ENCODE measurements at places on chromosomes 12 and 14.

GRCh38 chr14:93715279-93715927, 72.9 kb downstream of the PRIMA1 start:
- no peak overlapping the region for H3K27ac ChIP-seq
- no peaks in the 10 kb centered on the region for H3K4me1 ChIP-seq
- H3K36me3 ChIP-seq: no peaks in the 10 kb centered on the region
- H3K4me3 ChIP-seq: no peak overlapping the region

GRCh38 chr12:88566430-88566829, 13.8 kb downstream of the KITLG start:
- DNase-seq: no peak
- no peaks in the 10 kb centered on the region for H3K4me1 ChIP-seq
- H3K27me3 ChIP-seq: no peaks in the 10 kb centered on the region
- no peaks in the 10 kb centered on the region for H3K36me3 ChIP-seq

DNA sequence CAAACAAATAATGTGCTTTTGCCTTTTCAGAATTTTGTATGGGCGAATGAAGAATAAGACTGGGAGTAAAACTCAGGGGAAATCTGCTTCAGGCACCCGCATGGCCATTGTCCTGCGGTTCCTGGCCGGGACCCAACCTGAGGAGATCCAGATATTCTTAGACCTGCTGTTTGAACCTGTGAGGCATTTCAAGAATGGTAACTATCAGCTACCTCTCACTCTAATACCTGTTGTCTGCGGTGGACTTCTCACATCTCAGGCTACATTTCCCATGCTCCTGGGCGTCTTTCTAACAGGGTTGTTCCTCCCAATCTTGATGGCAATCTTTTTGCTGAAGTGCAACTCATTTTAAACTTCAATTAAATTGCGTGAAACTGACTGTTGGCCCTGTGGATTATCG, 47.1 kb downstream of the UTP20 start:
- no peaks in the 10 kb centered on the region for H3K4me1 ChIP-seq
- DNase-seq: no peak
- no peak overlapping the region for H3K27ac ChIP-seq

DNA sequence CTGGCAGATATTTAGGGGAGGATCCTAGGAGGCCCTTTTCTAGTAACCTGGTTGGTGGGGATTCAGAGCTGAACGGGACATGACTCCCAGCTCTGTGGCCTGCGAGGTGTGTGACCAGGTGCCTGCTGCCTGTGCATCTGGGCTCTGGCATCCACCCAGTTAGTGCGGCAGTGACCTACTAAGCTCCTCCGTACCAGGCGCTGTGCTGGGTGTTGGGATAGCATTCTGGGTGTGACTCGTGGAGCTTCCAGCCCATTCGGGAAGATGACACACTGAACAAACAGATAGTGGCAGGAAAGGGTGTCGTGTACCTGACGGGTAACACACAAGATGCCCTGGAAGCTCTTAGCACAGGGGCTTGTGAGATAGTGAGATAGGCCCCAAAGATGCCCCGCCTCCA, 80.9 kb downstream of the ACACB start:
- H3K27ac ChIP-seq: no peak overlapping the region
- H3K27me3 ChIP-seq: no peaks in the 10 kb centered on the region
- H3K4me1 ChIP-seq: no peaks in the 10 kb centered on the region
- no peak overlapping the region for H3K4me3 ChIP-seq
- H3K36me3 ChIP-seq: no peaks in the 10 kb centered on the region
- DNase-seq: no peak

- H3K27ac ChIP-seq: peak overlapping the region; percentile 96
- H3K36me3 ChIP-seq: no peaks in the 10 kb centered on the region
- no peak for DNase-seq
Measured at GRCh38 chr12:91877456-91878235, 268.0 kb downstream of the BTG1 start.

DNA sequence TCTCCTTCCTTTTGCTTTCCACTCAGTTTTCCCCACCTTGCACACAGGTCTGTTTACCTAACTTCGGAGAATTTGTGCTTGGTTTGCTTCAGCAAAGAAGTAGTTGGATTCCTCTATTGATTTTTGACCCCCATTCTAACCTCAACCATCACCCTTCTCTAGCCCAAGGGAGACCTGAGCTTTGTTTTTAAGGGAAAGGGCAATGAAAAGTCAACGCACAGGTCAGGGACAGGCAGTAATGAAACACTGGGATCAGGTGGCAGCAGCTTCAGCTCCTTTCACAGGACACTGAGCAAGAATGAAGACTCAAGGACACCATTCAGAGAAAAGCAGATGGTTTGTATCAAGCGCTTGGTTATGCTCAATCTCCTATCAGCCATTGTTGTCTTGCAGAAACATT, 46.9 kb upstream of the KRR1 start:
- no peak for DNase-seq
- no peak overlapping the region for H3K27ac ChIP-seq
- no peak overlapping the region for H3K4me3 ChIP-seq
- H3K36me3 ChIP-seq: no peaks in the 10 kb centered on the region
- peaks cover 16% of the 10 kb centered on the region for H3K4me1 ChIP-seq
- no peaks in the 10 kb centered on the region for H3K27me3 ChIP-seq

DNA sequence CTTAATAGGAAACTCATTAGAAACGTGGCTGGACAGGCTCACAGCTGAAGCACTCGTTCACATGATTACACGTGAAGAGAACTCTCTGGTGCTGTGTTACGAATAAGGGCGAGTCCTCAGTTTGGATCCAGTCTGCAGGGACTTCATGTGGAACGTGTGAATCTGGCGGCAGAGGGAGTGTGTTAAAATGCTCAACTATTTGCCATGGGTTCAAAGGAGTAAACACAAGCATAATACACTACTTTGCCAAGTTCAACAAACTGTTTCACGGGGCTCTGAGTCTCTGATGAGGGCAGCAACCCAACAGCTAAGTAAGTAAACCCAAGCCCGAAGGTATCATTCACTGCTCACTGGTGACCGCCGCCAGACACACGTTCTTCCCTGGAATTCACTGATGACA, 42.4 kb downstream of the NUAK1 start:
- no peaks in the 10 kb centered on the region for H3K4me1 ChIP-seq
- H3K36me3 ChIP-seq: no peaks in the 10 kb centered on the region
- no peak overlapping the region for H3K27ac ChIP-seq
- no peak overlapping the region for H3K4me3 ChIP-seq
- peaks cover 23% of the 10 kb centered on the region for H3K27me3 ChIP-seq
- DNase-seq: no peak

DNA sequence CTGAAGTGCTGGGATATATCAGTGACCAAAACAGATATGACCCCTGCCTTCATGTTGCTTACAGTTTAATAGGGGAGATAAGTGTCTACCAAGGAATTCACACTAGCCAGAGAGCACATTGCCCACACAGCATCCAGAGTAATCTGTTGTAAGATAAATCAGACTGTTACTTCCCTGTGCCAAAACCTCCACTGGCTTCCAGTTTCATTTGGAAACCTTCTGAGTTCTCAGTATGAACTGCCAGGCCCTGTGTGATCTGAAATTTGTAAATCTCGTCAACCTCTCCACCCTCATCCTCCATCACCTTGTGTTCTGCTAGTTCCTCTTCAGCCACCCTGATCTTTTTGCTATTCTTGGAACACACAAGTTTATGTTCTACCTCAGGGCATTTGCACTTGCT, 154.7 kb downstream of the ETV6 start:
- DNase-seq: no peak
- H3K4me3 ChIP-seq: no peak overlapping the region
- H3K36me3 ChIP-seq: peaks cover 16% of the 10 kb centered on the region
- peak overlapping the region; percentile 65 for H3K27ac ChIP-seq
- H3K27me3 ChIP-seq: no peaks in the 10 kb centered on the region
- H3K4me1 ChIP-seq: peaks cover 90% of the 10 kb centered on the region
